ENCODE measurements at places on chromosomes 5 and 9.

GRCh38 chr9:124290743-124291554 lies 33.2 kb downstream of the NEK6 start:
- DNase-seq = no peak

- no peak for DNase-seq
Measured at GRCh38 chr9:6272229-6272598, 56.0 kb upstream of the TPD52L3 start.

- no peak for DNase-seq
Measured at GRCh38 chr9:124749781-124750180, 21.3 kb downstream of the NR6A1 start.

DNA sequence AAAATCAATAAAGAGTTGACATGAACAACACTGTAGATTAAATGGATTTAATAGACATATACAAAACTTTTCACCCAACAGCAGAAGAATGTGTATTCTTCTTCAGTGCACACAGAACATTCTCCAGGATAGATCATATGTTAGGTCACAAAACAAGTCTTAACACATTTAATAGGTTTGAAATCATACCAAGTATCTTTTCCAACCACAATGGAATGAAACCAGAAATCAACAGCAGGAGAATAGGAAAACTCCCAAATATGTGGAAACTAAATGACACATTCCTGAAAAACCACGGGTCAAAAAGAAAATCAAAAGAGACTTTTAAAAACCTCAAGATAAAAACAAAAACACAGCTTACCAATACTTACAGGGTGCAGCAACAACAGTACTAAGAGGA lies 790.1 kb upstream of the ZNF608 start:
- DNase-seq = no peak

DNA sequence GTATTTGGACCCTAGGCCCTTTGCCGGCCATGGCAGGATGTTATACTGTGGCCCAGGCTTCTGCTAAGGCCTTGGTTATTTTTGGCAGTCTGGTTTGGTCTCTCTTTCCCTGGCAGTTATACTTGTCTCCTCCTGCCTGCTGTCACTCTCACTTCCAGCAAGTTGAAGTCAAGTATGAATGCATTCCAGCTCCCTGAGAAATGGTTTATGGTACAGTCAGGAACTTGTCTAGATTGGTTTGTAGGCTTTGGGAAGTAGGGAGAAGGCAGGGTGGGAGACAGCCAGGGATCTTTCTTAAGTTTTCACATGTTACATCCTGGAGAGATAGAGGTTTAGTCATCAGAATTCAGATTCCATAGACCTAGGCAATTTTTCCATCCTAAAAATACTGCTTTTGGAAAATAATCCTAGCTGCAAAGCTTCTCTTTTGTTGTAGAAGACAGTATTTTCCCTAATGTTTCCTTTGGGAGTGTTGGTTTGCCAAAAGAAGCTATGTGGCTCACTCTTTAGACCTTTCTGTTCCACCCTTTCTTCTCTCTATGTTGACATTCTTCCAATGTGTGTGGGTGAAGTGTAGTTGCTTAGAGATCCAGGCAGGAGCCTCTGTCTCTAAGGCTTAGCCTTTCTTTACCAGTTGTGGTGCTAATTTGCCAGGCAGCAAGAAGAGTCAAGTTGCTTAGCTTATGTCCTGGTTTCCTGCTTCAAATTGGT lies 2.5 kb upstream of the KDM3B start:
- DNase-seq = no peak

GRCh38 chr5:139662617-139663016 lies 14.5 kb downstream of the CXXC5 start:
- DNase-seq = no peak

DNA sequence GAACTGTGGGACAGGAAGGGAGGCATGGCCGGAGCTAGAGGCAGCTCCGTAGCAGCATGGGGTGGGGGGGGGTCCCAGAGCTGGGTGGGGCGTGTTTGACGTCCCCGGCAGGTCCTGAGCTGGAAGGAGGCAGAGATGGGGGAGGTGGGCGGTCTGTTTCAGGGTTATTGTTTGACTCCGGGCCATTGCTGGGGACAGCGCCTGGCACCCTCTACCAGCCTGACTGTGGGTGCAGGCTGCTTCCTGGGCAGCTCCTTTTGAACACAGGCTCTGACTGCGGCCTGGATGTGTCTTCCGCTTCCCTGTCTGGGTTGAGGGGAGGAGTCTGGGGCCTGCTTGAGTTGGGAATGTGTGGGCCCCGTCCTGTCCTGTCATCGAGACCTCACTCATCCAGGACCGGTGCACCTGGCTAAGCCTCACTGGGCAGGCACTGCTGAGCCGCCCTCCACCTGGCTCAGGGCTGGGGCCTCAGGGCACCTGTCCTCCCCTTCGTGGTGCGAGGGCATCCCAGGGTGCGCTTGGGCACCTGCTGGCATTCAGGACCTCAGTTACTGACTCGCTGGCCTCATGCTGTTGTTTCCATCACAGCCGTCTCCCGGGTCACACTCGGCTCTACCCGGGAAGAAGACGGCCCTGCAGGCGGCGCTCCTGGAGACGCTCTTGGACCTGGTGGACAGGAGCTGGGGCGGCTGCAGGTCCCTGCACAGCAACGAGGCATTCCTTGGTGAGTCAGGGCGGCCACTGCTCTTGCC lies 26.5 kb downstream of the CEP72 start:
- DNase-seq = no peak

DNA sequence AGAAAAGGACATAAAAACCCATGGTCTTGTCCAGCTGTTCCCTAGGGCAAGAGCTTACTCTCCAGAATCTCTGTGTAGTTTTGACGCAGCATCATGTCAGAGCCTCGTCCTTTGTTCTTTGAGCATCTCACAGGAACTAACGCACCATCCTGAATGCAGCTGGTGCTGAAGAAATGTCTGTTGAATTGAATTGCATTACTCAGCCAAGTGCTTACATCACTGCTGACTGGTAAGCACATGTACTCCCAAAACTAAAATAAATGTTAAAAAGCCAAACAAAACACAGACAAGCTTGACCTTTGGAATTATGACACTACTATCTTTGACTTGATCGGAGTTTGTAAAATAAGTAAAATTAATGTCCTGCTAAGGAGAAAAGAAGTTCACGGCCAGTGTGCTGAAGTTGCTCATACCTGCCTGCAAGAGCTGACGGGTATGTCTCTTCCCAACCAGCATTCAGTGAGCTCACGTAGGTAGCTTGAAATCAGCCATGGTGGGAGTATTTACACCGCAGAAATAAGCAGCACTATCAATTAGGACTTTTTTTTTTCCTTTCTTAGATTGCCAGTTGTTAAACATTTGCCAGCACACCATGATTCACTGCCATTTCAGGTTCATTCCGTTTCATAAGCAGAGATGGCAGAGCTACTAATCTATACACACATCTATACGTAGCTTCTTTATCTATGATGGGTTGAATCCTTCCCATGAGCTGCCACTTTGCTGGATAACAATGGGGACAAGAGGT lies 310.6 kb upstream of the MSX2 start:
- peak; percentile 67 for DNase-seq

GRCh38 chr9:128392302-128393144 lies 21.3 kb downstream of the URM1 start:
- no peak for DNase-seq
